Cardiac muscle cell (in vitro differentiated cells and primary cell): ENCODE measurements at places on chromosomes 1 and 21. TPM values are rescaled to one million over a fixed set of nuclear protein-coding genes. Genes with fewer than 3 reads are reported as not detected.
A peak's percentile ranks its signal among the peaks of the same experiment; 100 is the strongest.

GRCh38 chr1:201221201-201221846, 30.7 kb downstream of the IGFN1 start:
- H3K27ac ChIP-seq: no peak overlapping the region
- H3K4me3 ChIP-seq: no peak overlapping the region
- no peaks in the 10 kb centered on the region for H3K27me3 ChIP-seq
- no peaks in the 10 kb centered on the region for H3K4me1 ChIP-seq
- H3K36me3 ChIP-seq: no peaks in the 10 kb centered on the region
- DNase-seq: no peak

DNA sequence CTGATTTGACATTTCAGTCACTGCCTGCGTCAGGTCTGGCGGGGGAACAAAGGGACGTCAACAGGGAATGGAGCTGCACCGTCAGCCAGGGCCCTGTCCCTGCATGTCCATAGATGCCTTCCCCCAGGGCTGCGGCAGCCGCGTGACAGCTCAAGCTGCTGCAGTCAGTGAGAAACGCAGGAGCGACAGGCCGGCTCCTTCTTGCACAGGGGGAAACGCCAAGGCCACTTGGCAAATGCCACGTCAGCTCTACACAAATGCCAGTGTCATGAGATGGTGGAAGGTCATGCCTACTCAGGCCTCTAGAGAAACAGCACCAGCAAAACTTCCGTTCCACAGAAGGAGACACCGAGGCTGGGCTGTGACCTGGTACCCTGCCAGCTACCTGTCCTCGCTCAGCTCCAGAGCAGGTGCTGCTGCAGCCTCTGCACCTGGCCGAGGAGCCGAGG, 37.7 kb downstream of the SYF2 start:
- peaks cover 2% of the 10 kb centered on the region for H3K4me1 ChIP-seq
- no peak overlapping the region for H3K27ac ChIP-seq
- H3K36me3 ChIP-seq: no peaks in the 10 kb centered on the region
- no peak for DNase-seq
- no peaks in the 10 kb centered on the region for H3K27me3 ChIP-seq

- H3K27me3 ChIP-seq: no peaks in the 10 kb centered on the region
- no peak overlapping the region for H3K4me3 ChIP-seq
- H3K36me3 ChIP-seq: no peaks in the 10 kb centered on the region
- H3K27ac ChIP-seq: no peak overlapping the region
- DNase-seq: peak; percentile 17
Measured at GRCh38 chr21:34078915-34079314, 5.5 kb downstream of the MRPS6 start.

DNA sequence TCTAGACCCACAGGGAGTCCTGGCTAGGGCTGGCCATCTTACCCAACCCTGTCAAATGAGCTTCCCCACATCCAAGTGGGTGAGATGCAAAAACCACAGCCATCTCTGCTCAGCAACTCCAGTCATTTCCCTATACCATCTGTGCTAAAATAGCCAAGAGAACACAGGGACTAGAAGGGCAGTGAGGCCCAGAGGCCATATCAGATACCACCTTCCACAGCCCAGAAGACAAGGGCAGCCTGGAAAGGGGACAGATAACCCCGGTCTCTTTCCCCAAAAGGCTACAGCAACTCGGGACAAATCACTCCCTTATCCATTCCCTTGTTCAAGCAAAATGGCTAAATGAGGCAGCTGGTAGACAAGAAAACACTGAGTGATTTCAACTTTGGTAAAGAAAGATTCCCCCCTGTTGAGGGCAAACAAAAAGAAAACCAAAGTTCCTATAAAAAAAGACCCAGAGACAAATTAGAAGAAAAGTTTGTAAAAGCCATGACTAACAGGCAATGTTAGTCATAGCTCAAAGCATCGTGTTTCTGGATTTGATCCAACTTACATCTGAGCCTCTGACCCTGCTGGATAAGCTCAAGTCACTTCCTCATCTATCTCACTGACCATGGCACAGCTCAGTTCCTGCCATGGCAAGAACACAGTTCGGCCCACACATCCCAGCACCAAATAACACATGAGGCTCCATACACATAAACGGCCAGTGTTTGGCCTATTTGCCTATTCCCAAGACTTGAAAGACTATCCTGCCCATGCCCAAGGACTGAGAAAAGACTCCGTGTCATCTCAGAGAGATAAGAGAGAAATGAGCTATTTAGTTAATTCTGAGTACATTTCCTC, 3.1 kb downstream of the LAMB3 start:
- H3K4me1 ChIP-seq: peaks cover 24% of the 10 kb centered on the region
- no peaks in the 10 kb centered on the region for H3K36me3 ChIP-seq
- no peak overlapping the region for H3K27ac ChIP-seq
- H3K27me3 ChIP-seq: no peaks in the 10 kb centered on the region
- no peak for DNase-seq

DNA sequence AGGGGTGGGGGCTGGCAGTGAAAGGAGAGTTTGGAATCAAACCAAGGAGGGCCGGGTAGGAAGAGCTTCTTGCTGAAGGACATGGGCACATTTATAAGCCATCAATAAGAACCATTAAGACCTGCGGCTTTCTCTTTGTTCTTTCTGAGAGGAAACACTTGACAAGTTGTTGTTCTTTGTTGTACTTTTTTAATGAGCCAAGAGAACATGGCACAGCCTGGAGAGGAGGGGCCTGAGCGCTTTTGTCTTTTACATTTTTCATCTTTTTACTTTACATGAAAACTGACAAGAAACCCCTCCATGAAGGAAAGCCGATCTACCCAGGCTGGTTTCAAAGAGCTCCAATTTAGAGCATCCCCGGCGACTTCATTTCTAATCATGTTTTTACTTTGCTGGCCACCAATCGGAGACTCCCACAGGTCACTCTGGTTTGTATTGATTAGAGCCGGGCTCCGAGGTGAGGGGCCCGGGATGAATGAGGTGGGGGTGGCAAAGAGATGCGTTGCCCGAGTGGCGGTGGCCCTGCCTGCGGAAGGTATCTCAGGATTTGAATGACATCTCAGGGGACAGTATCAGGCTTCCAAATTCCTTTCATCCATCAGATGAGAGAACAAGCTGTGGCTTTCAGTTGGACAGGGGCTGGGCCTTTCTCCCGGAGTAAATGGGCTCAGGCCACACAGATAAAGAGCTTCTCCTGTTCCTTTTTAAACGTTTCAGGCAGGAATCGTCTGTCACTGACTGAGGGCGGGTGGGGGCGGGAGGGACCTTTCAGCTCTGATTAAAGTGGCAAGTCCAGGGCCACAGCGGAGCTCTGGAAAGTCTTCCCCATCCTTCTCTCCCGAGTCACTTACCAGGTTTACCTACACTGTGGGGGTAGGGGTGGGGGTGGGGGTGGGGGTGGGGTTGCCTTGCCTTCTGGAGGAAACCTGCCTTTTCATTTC, 138.8 kb upstream of the ARHGEF16 start:
- peaks cover 65% of the 10 kb centered on the region for H3K4me1 ChIP-seq
- H3K4me3 ChIP-seq: no peak overlapping the region
- DNase-seq: no peak
- H3K27me3 ChIP-seq: no peaks in the 10 kb centered on the region
- no peaks in the 10 kb centered on the region for H3K36me3 ChIP-seq

- no peaks in the 10 kb centered on the region for H3K27me3 ChIP-seq
- H3K4me1 ChIP-seq: no peaks in the 10 kb centered on the region
- no peak overlapping the region for H3K4me3 ChIP-seq
- H3K36me3 ChIP-seq: no peaks in the 10 kb centered on the region
- no peak for DNase-seq
Measured at GRCh38 chr1:239886266-239886665, 205.4 kb upstream of the FMN2 start.

- no peaks in the 10 kb centered on the region for H3K36me3 ChIP-seq
- no peaks in the 10 kb centered on the region for H3K27me3 ChIP-seq
- no peak overlapping the region for H3K4me3 ChIP-seq
- no peaks in the 10 kb centered on the region for H3K4me1 ChIP-seq
- no peak overlapping the region for H3K27ac ChIP-seq
Measured at GRCh38 chr1:192609110-192610079, 26.6 kb upstream of the RGS13 start.

Gene FNBP1L
- polyA plus RNA-seq: 12.3 TPM in 2 replicates

Gene CYP4X1
- 0.69 and 1.3 TPM in 2 replicates for polyA plus RNA-seq

Gene GBP6
- not detected in 2 replicates for polyA plus RNA-seq

Gene HLCS
- 12.4 and 17.8 TPM in 2 replicates for polyA plus RNA-seq
